SIG-M5 (cell line): ENCODE measurements at places on chromosomes 7 and 10.
A peak's percentile ranks its signal among the peaks of the same experiment; 100 is the strongest.

GRCh38 chr7:5827755-5828154 is 46.3 kb upstream of the RNF216 start:
- DNase-seq: no peak

GRCh38 chr10:93261961-93262610 is 188.4 kb downstream of the CYP26A1 start:
- no peak for DNase-seq

GRCh38 chr7:55489552-55489951 is 82.8 kb downstream of the VOPP1 start:
- DNase-seq: no peak

- no peak for DNase-seq
These were observed 218.0 kb downstream of the CREB5 start for GRCh38 chr7:28630350-28630749.

- no peak for DNase-seq
These were observed 419.8 kb downstream of the GRID1 start for GRCh38 chr10:85946713-85947326.

GRCh38 chr10:89553064-89553734 is 17.8 kb upstream of the SLC16A12 start:
- no peak for DNase-seq

- DNase-seq: no peak
These were observed 108.3 kb upstream of the FEZF1 start for GRCh38 chr7:122412883-122413282.

GRCh38 chr7:31751726-31752125 is 64.7 kb downstream of the PPP1R17 start:
- DNase-seq: no peak

DNA sequence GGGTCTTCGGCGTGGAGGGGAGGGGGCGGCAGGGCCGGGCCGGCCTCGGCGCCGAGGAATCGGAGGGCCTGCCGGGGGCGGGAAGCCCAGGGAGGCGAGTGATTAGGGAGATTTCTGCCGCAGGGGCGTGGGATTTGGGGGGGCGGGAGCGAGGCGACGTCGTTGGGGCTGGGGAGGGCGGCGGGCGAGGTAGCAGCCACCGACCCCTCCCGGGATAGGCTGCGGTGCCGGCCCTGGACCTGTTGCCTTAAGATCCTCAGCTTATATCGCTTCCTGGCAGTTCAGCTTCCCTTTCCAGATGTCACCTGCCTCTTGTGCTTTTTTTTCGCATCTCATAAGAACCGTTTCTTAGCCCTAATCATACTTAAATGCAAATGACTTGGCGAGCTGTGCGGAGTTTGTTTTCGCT is 655 bp downstream of the LMTK2 start:
- DNase-seq: no peak

DNA sequence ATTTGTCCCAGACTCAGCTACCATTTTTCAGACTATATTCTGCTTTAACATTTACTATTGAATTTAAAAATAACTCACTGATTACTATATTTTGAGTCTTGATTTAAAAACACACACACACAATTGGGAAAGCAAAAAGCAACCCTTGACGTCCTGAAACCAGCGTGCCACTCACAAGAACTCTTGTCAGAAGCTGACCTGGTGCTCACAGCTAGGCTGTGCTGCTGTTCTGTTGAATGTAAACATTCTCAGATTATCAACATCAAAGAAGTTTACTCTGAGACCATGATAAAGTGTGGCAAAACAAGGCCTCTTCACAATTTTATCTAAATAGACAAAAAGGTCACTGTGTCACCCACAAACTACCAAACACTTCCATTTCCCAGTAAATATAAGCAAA is 62.6 kb upstream of the CACNA2D1 start:
- no peak for DNase-seq

DNA sequence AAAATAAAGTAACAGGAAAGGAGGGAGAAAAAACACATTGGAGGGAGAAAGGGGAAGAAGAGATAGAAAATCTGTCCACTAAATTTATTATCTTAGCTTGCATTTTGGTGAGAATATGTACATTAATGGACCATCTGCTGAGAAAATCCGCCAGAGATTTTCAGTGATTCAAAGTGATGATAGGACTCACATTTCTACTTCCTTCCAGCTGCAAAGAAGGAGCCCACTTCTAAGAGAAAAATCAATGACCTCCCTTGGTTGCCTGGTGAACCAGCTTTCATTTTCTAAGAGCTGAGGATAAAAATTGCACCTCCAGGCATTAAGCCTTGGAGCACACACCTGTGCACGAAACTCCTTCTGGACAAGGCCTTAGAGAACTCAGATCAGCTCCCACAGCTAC is 404.3 kb downstream of the SFMBT2 start:
- no peak for DNase-seq

DNA sequence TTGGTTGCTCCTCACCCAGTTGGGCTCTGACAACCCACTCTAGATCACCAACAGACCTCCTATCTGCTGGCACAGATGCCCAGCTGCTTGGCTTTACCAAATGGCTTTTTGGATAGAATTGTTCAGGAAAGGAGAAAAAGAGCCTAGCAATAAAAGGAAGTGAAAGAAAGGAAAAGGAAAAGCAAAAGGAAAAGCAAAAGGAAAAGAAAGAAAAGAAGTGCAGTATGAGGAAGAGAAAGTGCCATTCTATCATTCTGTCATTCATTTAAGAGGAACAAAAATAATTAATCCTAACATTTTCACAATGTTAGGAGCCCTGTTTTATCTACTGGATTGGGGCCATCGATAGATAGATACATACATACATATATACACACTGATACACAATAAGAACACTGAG is 353.6 kb downstream of the THSD7A start:
- DNase-seq: no peak

GRCh38 chr7:5677538-5678294 is 103.7 kb downstream of the RNF216 start:
- DNase-seq: no peak

DNA sequence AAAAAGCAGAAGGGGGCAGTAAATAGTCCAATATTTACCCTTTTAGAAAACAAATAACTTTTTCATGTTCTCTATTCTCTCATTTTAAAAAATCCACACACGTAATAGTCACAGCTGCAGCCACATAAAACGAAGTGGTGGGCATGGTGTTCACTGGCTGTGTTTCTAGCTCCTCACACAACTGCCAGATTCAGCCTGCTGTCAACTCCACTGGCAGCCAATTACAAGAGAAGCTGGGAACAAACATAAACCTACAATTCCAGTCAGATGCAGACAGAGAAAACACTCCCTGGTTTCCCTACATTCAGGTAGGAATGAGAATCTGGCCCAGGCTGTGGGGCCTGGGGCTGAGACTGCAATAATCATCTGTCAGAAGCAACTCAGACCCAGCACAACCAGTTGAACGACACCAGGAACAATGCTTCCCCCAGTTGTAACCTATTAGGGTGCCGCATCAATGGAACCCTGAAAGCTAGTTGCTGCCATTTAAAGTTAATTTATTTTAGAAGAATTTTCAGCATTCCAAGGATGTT is 29.1 kb downstream of the ERCC6 start:
- DNase-seq: no peak

DNA sequence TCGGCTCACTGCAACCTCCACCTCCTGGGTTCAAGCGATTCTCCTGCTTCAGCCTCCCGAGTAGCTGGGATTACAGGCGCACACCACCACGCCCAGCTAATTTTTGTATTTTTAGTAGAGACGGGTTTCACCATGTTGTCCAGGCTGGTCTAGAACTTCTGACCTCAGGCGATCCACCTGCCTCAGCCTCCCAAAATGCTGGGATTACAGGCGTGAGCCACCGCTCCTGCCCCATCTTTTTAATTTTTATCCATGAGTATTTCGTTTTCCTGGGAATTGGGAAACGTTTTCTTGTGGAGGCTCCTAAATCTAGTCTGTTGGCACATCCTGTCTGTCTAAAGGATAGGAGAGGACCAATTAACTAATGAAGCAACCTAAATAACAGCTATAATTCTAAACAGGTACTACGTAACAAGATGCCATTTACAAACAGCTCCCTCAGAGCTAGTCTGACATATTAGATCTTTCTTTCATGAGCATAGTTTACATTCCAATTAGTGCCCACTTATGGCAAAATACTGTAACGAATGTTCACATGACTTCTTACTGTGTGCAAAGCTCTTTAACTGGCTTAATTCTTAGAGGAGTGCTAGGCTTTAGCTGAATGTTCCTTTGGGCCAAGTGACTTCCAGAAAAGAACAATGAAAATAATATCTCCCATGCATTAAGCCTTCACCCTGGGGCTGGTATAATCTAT is 151.0 kb upstream of the YAE1 start:
- DNase-seq: no peak

DNA sequence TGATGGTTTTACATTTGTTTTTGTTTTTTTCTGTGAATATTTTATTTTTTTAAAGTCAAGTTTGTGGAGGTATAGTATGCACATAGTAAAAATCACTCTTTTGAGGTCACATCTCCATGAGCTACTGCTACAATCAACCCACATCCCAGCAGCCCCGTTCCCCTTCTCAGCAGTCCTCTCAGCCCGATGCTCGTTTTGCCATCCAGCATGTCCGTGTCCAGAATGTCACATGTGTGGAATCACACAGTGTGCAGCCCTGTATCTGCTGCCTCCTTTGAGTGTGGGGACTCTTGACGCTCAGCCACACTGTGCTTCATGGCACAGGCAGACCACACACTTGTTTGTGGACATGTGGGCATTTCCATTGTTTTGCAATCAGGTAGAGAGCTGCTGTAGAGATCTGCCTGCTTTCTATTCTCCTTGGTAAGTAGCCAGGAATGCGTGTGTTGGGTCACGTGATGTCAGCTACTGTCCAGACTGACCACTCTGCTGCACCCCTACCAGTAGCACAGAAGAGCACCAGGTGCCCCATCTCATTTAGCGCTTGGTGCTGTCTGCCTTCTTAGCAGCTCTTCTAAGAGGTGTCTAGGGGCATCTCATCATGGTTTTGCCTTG is 71.6 kb upstream of the CAMK2B start:
- no peak for DNase-seq

GRCh38 chr7:30816645-30817370 is 45.6 kb downstream of the MINDY4 start:
- DNase-seq: no peak

DNA sequence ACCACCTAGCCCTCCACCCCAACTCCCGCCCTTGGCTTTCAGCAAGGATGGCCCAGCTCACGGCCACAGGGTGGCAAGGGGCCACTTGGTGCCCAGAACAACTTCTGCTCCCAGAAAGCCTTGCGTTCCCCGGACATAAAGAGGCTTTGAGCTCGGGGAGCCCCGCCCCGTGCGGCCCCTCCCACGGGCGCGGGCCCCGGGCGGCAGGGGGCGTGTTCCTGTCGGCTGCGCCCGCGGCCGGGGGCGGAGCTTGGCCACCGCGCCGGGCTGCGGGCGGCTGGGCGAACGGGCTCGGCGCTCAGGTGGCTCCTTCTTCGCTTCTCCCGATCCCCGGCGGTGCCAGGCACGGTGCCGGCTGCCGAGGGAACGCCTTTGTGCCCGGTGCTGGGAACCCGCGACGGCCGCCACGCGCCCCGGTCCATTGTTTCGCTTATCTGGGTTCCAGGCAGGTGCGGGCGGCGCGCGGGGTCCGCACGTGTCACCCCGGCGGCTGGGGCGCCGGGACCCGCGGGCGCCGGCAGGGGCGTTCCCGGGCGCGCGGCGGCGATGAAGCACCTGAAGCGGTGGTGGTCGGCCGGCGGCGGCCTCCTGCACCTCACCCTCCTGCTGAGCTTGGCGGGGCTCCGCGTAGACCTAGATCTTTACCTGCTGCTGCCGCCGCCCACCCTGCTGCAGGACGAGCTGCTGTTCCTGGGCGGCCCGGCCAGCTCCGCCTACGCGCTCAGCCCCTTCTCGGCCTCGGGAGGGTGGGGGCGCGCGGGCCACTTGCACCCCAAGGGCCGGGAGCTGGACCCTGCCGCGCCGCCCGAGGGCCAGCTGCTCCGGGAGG is at the start of gene NFE2L3:
TSS of gene NFE2L3 (plus strand) at position 246 of the 829 bp plus-strand sequence. CDS start at position 547, 301 bp downstream.
- peak; percentile 10 for DNase-seq

DNA sequence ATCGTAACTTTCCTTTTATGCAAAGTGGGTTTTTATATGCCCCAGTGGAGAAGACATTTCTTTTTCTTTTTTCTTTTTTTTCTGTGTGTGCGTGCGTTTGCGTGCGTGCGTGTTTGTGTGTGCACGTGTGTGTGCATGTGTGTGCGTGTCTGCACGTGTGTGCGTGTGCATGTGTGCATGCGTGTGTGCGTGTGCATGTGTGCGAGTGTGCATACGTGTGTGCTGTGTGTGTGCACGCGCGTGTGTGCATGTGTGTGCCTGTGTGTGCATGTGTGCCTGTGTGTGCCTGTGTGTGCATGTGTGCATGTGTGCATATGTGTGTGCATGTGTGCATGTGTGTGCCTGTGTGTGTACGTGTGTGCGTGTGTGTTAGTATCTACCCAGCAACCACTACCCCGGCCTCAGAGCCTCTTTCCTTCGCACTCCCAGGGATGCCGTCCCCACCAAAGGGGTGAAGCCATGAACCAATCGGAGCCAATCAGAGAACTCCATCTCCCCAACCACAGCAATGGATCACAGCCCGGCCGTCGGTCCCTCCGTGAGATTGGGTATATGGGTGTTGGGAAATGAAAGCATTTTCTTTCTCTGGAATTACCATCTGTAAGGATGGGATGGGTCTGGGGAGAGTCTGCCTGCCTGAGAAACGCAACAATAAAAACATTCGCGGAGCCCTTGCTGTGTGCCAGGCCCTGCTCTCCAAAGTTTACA is 92.3 kb downstream of the ELFN1 start:
- DNase-seq: no peak

DNA sequence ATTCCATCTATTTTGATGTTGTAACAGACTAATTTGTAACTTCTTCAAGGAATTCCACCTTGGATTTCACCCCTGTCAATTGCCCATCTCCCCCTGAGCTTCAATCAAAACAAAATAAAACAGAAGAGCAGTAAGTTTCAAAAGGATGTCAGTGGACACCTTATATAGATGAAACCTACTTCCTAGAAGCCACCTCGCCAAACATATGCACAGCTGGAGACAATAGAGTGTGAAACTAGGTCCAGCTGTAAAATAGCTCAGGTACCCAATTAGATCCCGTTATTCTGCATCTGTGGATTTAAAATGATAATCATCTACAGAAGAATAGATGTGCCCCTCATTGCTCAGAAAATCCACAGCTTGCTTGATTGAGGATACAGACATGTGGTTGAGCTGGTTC is 598.6 kb downstream of the SH2D4B start:
- no peak for DNase-seq

DNA sequence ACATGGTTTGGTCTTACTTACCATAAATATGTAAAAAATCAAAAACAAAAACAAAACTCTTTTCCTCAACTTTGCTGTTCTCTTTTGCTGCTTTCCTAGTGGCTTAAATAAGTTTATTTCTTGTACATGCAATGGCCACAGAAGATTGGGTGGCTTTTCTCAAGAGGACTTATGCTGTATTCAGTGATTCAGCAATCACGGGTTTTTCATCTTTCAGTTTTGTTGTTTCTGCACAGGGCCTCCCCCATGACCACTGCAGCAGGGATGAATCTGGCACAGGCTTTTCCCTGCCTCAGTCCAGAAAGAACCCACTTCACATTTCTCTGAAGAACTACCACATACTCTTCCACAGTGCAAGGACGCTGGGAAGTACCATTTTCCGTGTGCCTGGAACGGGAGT is 355.0 kb downstream of the RNLS start:
- DNase-seq: no peak

- no peak for DNase-seq
These were observed 1.1 kb downstream of the ASL start for GRCh38 chr7:66076462-66077329.

GRCh38 chr10:84416245-84416555 is 87.8 kb downstream of the CCSER2 start:
- no peak for DNase-seq

GRCh38 chr7:18654709-18655108 is 159.2 kb downstream of the HDAC9 start:
- no peak for DNase-seq

GRCh38 chr10:33743429-33743857 is 409.0 kb upstream of the NRP1 start:
- DNase-seq: no peak

- DNase-seq: no peak
These were observed 87.8 kb downstream of the CTTNBP2 start for GRCh38 chr7:117785431-117785830.
